Fibroblast of skin of left quadriceps (primary cell): ENCODE measurements at places on chromosomes 6 and 20.

GRCh38 chr20:38589351-38589750, 8.4 kb downstream of the ADIG start:
- no peak for DNase-seq

DNA sequence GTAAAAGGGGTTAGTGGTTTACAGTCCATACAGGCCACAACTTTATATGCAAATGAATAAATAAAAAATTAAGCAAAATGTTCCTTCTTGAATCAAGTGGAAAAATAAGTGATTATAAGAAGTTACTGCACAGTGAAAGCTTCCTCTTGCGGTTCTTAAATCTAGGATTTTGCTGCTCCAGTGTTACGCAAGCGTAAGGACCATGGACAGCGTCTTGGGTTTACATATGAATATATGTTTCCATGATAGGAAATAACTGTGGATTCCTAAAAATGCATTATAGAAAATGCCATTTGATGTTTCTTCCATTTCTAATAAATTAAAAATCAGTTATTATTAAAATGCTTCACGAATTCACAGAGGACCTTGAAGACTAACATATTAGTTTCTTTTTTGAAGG, 176.6 kb upstream of the POU3F2 start:
- peak; percentile 26 for DNase-seq

DNA sequence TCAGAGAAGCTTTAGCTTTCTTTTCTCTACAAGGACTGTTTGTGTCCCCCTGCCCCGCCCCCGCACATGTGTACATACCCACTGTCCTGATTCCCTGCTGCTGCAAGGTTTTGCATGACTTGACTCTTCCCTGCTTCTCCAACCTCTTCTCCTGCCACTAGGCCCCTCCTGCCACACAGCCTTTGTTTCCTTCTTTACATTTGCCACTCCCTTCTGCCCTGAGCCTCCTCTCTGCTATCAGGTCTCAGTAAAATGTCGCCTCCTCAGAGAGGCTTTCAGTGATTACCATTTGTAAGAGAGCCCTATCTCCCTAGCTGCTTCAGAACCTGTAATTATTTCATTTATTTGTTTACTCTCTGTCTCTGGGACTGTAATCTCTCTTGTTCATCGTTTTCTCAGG, 56.4 kb upstream of the VSTM2L start:
- DNase-seq = no peak

GRCh38 chr6:7727086-7727945, 1.4 kb downstream of the BMP6 start:
- no peak for DNase-seq

- DNase-seq = no peak
These were observed 5.0 kb downstream of the ANKRD60 start for GRCh38 chr20:58223358-58223941.

- DNase-seq = no peak
These were observed 642.3 kb downstream of the MAFB start for GRCh38 chr20:40046703-40047102.

DNA sequence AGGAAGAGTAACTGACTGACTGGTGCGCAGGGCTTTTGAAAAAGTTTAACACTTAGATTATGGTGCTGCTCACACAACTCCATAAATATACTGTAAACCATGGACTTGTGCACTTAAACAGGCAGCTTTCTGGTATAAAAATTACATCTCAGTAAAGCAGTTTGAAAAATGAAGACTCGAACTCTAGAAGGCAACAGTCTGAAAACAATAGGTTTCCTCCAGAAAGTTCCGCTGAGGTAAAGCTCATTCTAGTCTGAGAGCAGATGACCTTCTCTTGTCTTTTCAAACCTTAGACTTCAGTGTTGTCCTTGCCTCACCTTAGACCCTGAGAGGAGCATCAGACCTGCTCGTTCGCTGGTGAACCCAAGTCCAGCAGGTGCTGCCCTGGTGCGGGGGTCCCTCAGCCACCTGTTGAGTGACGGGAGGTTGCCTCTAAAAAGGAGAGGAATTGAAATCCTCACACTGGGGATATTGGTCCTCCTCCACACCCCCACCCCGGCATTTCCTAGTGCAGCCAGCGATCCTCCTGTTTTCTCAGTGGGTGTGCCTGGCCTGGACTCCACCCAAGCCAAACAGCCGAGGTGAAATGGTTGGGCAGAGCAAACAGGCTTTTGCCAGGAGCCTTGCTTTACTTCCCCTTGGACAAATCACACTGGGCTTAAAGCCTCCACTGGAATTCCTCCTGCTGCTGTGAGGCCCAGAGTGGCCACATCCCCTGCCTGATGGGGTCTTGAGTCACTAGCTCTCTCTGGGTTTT, 14.7 kb upstream of the PYGB start:
- DNase-seq = no peak

DNA sequence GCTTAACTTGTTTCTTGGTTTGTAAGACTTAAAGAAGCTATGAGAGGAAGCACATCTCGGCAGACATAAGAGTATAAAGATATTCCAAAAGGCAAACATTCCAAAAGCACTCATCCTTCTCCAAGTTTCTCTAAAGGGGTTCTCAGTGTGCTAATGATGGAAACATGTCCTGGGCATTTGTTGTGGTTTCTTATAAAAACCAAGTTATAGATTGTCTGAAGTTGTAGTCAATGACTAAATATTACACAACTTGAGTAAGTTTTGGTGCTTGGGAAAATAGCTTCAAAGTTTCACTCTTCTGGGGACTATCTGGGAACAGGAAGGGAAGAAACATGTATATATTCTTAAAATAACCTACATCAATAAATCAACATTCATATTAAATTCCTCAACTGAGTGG, 128.3 kb upstream of the TBX18 start:
- DNase-seq = peak; percentile 51

- DNase-seq = no peak
These were observed 130.5 kb upstream of the NOX3 start for GRCh38 chr6:155586090-155586489.

GRCh38 chr6:87716928-87717614, 15.0 kb upstream of the AKIRIN2 start:
- DNase-seq = no peak

DNA sequence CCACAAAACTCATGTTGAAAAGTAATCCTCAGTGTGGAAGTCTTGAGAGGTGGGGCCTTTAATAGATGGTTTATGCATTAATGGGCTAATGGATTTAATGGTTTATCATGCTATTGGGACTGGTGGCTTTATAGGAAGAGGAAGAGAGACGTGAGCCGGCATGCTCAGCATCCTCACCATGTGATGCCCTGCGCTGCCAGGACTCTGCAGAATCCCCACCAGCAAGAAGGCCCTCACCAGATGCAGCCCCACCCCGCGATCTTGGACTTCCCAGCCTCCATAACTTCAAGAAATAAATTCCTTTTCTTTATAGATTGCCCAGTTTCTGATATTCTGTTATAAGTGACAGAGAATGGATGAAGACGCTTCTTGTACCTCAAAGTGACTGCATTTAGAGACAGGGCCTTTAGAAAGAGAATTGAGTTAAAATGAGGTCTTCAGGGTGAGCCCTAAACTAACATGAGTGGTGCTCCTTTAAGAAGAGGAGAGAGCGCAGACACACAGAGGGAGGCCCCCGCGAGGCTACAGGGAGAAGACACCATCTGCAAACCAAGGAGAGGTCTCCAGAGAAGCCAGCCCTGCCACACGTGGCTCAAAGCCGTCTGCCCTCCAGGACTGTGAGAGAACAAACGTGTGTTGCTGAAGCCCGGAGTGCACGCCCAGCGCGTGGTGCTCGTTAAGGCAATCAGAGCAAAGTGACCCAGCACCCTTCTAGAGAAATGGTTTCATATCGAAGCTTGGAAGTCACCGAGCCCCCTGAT, 56.9 kb downstream of the IRF4 start:
- no peak for DNase-seq

DNA sequence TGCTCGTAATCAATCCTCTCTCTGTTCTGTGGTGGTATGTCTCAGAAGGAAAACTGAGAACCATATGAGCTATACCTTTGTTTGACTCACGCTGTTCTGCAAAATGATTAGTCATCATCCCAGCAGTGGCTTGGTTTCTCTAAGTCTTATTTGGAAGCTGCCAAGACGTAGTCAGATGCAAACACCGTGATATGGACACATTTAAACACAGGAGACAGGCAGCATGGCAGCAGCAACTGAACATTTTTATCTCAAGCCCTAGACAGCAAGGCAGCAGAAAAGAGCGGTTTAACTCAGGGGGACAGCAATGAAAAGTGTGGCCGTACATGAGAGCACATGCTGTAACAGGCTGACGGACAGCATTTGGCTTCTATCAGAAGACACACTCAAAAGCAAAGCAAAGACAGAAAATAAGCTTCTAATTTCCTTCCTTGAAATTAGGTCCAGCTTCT, 1295.1 kb downstream of the EPHA7 start:
- DNase-seq = peak; percentile 53

DNA sequence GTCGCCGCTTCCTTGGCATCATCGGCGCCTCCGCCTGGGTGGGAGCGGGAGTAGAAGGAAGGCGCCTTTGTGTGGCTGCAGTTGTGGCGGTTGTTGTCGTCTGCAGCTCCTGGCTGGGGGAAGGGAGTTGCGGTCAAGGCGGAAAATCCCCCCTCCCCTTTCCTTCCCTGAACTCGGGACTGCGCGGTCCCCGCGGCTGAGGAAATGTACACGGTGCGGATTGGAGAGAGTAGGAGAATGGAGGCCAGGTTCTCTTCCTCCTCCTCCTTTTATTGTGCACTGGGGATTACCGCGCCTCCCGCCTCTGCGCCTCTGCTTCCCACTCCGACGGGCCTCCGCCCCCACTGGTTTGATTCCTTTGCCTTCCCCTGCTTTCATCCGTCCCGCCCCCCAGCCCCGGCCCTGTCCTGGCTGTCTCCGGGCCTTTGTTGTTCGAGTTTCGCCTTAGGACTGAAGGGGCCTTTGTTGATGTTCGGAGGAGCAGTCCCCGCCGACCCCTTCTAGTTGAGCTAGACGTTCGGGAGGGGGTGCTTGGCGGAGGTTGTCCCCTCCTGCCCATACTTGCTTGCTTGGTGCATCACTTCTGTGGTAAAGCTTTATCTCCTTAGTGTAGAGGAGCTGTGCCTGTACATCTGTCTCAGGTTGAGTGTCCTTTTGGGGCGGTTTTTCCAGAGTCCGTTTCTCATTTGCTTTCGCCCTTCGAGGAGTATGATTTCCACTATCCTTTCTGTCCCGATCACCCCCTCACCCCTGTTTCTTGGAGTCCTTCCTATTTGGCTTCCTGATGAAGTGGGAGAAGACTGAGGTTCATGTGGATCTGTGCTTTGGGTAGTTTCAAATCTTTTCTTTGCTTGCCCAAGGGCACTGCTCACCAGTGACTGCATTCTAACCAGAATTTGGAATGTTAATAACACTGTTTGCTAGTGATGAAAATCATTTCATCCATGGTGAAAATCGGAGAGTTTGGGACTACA, 764 bp downstream of the ZNF292 start:
- peak; percentile 13 for DNase-seq

DNA sequence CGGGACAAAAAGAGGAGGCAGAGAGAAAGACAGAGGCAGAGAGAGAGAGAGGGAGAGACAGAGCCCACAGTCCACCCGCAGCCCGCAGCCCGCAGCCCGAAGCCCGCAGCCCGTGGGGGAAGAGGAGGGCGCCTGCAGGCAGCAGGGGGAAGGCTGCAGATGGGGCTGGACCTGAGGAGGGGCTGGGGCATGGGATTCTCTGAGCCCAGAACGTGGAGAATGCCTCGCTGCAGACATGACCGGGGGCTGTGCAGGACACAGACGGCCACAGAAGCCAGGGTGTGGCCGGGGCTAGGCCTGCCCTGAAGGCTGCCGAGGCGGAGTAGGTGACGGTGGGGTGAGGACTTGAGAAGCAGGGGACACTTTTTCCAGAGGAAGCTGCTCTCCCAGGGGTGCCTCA, 6.5 kb upstream of the SLCO4A1 start:
- DNase-seq = no peak

DNA sequence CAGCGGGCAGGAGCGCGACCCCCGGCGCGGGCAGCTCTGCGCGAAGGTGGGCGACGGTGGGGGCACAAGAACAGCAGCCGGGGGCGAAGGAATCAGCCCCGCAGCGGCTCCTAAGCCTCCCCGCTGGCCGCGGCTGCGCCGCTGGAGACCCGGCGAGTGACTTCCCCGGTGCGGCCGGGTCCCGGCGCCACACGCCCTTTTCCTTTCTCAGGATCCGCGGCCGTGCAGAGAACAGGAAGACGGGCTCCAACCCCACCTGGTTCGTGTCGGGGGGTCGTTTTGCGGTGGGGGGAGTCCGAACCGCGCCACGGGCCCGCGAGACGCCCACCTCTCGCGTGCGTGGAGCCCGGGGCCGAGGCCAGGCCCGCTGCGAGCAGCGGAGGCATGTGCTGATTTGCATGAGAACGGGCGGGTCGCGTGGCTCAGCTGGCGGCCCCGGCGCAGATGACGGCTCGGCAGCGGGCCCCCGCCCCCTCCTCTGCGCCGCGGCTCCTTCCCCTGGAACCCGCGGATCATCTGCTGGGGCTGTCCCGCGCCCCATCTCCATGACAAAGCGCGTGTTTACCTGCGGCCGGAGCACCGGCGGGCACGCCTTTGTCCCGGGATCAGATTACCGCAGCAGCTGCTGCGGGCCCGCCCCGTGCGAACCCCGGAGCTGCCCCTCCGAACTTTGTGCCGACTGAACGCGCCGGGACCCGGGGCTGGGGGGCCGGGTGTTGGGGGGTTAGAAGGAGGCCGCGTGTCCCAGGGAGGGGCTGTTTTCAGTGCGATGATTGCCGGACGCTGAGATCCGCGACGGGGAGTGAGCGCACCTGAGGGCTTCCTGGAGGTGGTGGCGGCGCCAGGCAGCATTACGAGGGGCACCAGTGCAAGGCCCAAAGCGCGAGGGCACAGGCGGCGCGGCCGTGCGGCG, 4.9 kb upstream of the DLL1 start:
- no peak for DNase-seq

- DNase-seq = no peak
These were observed 223.1 kb downstream of the BCAS1 start for GRCh38 chr20:53847139-53847836.

DNA sequence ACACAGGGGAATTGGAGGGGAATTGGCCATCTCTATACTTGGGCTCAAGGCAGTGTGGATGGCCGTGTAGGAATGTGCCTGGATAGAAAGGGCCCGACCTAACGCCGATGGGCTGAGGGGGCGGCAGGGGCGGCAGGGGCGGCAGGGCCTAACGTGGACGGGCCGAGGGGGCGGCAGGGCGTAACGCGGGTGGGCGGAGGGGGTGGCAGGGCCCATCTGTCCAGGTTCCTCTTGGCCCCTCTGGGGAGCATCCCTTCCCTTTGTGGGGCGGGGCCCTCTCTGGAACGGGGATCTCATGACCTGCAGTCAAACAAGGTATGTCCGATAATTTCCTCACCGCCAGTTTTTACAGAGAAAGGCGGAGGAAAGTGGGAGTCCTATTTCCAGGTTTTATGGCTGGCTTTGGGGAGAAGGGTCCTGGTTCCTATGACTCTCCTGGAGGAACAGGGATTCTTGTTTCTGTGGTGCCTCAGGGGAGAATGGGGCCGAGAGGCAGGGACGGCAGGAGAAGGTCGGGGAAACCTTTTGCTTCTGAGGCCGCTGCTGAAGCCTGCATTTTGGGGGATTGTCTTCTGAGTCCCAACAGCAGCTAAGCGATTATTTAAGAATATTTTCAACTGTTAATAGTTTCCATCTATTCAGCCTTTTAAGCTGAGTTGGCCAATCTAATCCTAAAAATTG, 100.8 kb upstream of the FRMD1 start:
- DNase-seq = no peak

DNA sequence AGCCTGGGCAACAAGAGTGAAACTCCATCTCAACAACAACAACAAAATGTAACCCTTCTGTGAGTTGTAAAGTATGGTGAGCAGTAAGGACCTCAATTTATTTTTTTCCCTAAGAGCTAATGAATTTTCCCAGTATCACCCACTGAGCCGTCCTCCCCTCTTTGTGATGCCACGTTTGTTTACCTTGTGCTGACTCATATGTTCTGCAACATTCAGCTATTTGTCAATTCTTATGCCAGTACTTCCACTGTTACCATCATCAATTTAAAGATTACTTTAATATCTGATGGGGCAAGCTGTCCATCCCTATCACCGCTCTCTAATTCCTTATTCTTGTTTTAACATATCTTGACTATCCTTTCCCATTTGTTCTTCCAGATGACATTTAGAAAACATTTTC, 37.5 kb downstream of the MAK start:
- no peak for DNase-seq
